HepG2 (cell line): ENCODE measurements at places on chromosomes 2 and 18. TPM values are rescaled to one million over a fixed set of nuclear protein-coding genes. Genes with fewer than 3 reads are reported as not detected.

DNA sequence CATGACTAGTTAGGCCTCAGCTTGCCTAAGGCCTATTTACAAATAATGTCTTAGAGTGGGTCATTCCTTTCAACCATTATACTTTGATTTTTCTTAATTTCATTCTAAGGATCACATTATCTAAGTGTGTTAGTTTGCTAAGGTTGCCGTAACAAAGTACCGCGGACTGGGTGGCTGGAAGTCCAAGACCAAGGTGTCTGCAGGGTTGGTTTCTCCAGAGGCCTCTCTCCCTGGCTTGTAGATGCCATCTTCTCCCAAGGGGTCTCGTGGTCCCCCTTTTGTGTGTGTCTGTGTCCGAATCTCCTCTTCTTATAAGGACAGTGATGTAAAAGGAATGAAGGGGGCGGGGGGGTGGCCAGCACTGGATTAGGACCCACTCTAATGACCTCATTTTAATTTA is 18.4 kb upstream of the ITM2C start:
- no peaks in the 10 kb centered on the region for H3K27me3 ChIP-seq
- H3K27ac ChIP-seq = no peak overlapping the region
- peaks cover 10% of the 10 kb centered on the region for H3K4me1 ChIP-seq
- no peak for DNase-seq
- no peaks in the 10 kb centered on the region for H3K36me3 ChIP-seq
- H3K4me3 ChIP-seq = no peak overlapping the region

GRCh38 chr2:174014011-174014698 is 49.0 kb upstream of the SP3 start:
- no peaks in the 10 kb centered on the region for H3K36me3 ChIP-seq
- H3K27ac ChIP-seq = no peak overlapping the region
- no peak for DNase-seq
- peaks cover 24% of the 10 kb centered on the region for H3K4me1 ChIP-seq

- H3K27ac ChIP-seq = no peak overlapping the region
- H3K36me3 ChIP-seq = no peaks in the 10 kb centered on the region
- peaks cover 21% of the 10 kb centered on the region for H3K4me1 ChIP-seq
- DNase-seq = no peak
Observed at GRCh38 chr2:119385466-119385865, 18.7 kb downstream of the DBI start.

DNA sequence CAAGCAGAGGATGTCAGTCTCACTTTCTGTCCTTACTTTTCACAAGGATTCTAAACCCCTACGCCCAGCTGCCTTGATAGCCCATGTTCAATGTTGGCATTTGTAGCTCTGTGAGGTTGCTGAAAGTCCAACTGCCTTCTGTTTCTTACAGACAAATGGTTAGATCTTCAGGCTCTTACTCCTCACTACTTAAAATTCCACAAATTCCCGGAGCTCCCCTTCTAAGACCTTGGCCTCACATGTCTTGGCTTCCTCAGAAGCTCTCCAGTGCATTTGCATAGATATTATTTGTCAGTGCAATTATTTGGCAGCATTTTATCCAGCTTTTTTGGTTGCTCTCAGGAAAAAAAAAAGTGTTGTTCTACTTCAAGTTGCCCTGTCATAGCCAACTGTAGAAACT is 453.7 kb upstream of the CELF4 start:
- no peak for DNase-seq
- no peak overlapping the region for H3K27ac ChIP-seq
- H3K27me3 ChIP-seq = no peaks in the 10 kb centered on the region

DNA sequence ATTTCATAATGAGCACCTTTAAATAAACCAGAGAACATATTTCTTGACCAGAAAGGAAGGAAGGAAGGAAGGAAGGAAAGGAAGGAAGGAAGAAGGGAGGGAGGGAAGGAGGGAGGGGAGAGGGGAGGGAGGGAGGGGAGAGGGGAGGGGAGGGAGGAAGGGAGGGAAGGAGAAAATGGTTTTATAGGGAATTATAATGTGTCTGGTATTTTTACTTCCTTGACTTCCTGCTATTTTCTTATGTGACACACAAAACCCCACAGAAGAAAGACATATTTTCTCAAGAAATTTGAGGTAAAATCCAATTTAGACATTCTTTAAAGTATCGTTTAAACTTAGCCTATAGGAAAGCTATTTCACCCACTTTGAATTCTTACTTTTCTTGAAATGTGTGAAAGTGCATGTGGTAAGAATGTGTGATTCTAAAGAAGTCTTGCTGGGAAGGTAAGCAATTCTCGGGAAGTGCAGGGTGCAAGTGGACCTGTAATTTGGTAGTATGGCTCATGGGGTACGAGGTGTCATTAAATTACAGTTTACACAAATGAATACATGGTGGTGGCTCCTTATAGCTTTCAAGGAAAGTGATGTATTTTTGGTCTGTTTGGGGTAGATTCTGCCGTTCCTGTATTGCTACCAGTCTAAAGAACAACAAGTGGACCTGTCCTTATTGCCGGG is 18.0 kb downstream of the RNF125 start:
- H3K27me3 ChIP-seq = no peaks in the 10 kb centered on the region
- H3K4me1 ChIP-seq = no peaks in the 10 kb centered on the region
- no peaks in the 10 kb centered on the region for H3K36me3 ChIP-seq
- H3K27ac ChIP-seq = no peak overlapping the region
- no peak for DNase-seq
- H3K4me3 ChIP-seq = no peak overlapping the region

DNA sequence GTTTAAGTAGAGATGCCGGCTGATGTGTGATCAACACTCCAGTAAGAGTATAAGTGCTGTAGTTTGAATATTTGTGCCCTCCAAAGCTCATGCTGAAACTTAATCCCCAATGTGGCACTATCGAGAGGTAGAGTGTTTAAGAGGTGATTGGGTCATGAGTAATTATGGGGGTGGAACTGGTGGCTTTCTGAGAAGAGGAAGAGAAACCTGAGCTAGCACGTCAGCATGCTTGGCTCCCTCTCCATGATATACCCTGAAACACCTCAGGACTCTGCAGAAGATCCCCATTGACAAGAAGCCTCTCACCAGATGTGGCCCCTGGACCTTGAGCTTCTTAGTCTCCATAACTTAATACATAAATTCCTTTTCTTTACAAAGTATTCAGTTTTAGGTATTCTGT is 584.8 kb downstream of the TSN start:
- H3K4me1 ChIP-seq = no peaks in the 10 kb centered on the region
- H3K27ac ChIP-seq = no peak overlapping the region
- H3K4me3 ChIP-seq = no peak overlapping the region
- no peak for DNase-seq
- no peaks in the 10 kb centered on the region for H3K36me3 ChIP-seq

GRCh38 chr2:70141902-70142589 is 48.8 kb downstream of the C2orf42 start:
- DNase-seq = peak; percentile 67
- H3K4me1 ChIP-seq = peaks cover 61% of the 10 kb centered on the region
- H3K27ac ChIP-seq = peak overlapping the region; percentile 93
- H3K4me3 ChIP-seq = peak overlapping the region; percentile 51
- H3K36me3 ChIP-seq = no peaks in the 10 kb centered on the region

DNA sequence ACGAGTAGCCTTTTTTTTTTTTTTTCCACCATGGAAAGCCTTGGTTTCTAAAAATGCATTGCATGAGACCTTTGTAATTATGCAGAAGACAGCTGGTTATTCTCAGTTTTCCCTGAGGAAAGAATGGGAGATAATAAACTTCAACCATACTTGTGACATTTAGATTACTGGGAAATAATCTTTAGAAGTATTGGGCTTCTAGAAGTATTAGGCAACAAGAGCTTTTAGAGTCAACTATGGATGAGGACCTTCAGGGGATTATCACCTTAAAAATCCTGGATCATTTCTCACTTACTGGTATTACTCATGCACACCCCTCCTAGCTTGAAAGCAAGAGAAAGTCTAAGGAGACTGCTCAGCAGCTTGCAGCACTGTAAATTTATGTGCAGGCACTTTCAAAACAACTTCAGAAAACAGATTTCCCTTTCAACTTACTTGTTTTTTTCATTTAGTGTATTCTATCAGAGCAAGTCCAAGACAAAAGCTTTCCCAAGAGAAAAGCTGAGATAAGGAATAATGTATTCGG is 175.9 kb downstream of the NRXN1 start:
- no peak overlapping the region for H3K27ac ChIP-seq
- H3K27me3 ChIP-seq = no peaks in the 10 kb centered on the region
- no peaks in the 10 kb centered on the region for H3K4me1 ChIP-seq
- DNase-seq = no peak
- no peaks in the 10 kb centered on the region for H3K36me3 ChIP-seq
- no peak overlapping the region for H3K4me3 ChIP-seq

Gene SERPINB3
- total RNA-seq = not detected in 2 replicates

Gene C2orf78
- total RNA-seq = not detected in 2 replicates

Gene HOXD1
- total RNA-seq = 10.0 and 10.4 TPM in 2 replicates

Gene GRB14
- 3.8 and 5.8 TPM in 2 replicates for total RNA-seq

Gene MC5R
- not detected in 2 replicates for total RNA-seq

Gene FBXO36
- total RNA-seq = 2.8 and 4.0 TPM in 2 replicates

Gene FEV
- not detected in 2 replicates for total RNA-seq

Gene SRD5A2
- not detected in 2 replicates for total RNA-seq

Gene DNER
- total RNA-seq = not detected in 2 replicates
